ENCODE measurements at places on chromosomes 1 and 21.

DNA sequence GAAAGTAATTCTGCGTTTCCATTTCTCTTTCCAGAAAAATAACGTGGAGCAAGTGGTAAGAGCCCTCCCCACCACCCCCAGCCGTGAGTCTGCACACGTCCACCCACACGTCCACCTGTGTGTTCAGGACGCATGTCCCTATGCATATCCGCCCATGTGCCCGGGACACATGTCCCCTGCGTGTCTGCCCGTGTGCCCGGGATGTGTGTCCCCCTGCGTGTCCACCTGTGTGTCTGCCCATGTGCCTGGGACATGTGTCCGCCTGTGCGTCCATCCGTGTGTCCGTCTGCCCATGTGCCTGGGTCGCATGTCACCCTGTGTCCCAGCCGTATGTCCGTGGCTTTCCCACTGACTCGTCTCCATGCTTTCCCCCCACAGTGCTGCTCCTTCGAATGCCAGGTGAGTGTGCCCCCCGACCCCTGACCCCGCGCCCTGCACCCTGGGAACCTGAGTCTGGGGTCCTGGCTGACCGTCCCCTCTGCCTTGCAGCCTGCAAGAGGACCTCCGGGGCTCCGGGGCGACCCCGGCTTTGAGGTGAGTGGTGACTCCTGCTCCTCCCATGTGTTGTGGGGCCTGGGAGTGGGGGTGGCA, 5.6 kb downstream of the COL6A1 start:
- no peak for DNase-seq

DNA sequence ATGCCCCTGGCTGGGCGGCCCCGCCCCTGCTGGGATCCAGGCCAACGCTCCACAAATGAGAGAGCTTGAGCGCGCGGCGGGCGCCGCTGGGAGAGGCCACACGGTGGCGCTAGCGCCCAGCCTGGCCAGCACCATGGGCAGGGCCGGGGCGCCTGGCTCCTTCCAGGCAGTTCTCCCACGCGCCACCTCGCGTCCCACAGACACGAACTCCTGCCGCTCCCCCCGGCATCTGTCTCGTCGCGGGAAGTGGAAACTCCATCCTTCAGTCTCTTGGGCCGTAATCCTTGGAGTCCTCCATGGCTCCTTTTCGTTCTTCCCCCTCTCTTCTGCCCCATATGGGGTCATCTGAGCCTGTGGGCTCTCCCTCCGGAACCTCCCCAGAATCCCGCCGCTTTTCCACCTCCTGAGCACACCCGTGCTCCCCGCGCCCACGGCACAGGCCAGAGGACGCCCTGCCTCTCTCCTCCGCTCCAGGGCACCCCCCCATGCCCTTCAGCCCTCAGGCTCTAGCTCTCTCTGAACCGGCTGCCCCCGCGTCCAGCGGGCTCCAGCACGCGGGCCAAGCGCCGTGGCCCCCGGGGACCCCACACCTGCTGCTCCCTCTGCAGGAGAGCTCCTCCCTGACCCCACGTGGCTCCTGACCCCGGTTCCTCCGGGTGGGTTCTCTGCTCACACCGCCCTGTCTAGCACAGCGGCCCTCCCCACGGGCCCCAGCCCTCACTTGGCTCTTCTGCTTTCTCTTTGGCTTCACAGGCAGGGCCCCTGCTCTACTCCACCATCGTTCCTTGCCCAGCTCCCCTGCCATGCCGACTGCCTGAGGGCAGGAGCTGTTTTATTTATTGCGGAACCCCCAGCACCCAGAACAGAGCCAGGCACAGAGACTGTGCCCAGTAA, 31.9 kb upstream of the EDN2 start:
- peak; percentile 78 for DNase-seq

DNA sequence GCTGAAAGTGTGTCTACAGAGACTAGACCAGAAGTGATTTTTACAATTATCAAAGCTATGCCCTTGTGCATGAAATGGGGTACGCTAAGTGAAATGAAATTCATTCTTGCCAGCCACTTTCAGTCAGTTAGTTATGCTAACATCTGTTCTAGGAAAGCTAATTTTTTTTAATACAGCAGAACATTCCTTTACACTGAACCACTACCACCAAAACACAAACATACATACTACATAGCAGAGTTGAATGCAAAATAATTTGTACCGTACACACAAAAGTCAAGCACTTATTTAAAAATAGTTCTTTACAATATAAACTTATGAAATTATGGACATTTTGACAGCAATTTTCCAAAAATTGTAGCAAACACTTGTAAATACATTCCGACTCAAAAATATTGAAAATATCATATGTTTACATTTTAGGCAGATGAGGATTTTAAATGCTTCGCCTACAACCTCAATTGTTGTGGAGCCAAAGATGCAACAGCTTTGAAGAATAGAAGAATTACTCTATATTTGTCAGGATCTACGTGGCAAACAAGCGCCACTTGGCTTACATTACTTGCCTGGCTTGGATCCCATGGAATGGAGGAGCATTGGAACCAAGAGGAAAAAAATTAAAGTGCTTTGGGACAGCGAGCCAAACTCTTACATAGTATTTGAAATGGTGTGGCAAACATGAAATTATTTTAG, 30.6 kb downstream of the WLS start:
- DNase-seq, result no peak

GRCh38 chr1:11961230-11961629, 19.0 kb upstream of the MFN2 start:
- peak; percentile 61 for DNase-seq

- peak; percentile 51 for DNase-seq
Measured at GRCh38 chr1:101285922-101286570, 49.2 kb downstream of the S1PR1 start.

GRCh38 chr21:31332525-31332924, 11.5 kb downstream of the TIAM1 start:
- no peak for DNase-seq

GRCh38 chr1:117213046-117213445, 2.3 kb upstream of the VTCN1 start:
- no peak for DNase-seq

DNA sequence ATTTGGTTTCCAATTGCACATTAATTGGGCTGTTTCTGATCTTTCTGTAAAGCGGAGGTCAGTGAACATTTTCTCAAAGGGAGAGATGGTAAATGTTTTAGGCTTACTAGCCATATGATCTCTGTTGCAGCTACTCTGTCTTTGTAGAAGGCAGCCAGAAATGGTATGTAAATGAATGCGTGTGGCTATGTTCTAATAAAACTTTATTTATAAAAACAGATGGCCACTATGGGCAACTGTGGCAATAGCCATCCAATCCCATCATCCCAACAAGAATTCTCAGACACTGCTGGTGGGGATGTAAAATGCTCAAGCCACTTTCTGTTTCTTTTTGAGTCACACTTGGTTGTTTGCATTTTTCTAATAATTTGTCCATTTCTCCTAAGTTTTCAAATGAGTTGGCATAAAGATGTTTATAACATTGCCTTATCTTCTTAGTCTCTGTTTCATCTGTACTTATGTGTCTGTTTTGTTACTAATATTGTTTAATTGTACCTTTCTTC, 448.8 kb upstream of the VAMP3 start:
- no peak for DNase-seq

- no peak for DNase-seq
Measured at GRCh38 chr1:54640863-54641836, at the start of gene MROH7. Gene MROH7 (plus strand): TSS chr1:54641786. CDS start chr1:54652927, 11,141 bp downstream.

GRCh38 chr1:113551728-113552127, 161.4 kb downstream of the MAGI3 start:
- DNase-seq, result no peak
